ENCODE measurements at places on chromosomes 4 and X. TPM values are rescaled to one million over a fixed set of nuclear protein-coding genes. Genes with fewer than 3 reads are reported as not detected.

- H3K4me3 ChIP-seq: no peak overlapping the region
- H3K4me1 ChIP-seq: no peaks in the 10 kb centered on the region
- DNase-seq: peak; percentile 41
- H3K27me3 ChIP-seq: no peaks in the 10 kb centered on the region
- H3K36me3 ChIP-seq: no peaks in the 10 kb centered on the region
Observed at GRCh38 chr4:155529272-155529671, 137.4 kb upstream of the GUCY1A1 start.

DNA sequence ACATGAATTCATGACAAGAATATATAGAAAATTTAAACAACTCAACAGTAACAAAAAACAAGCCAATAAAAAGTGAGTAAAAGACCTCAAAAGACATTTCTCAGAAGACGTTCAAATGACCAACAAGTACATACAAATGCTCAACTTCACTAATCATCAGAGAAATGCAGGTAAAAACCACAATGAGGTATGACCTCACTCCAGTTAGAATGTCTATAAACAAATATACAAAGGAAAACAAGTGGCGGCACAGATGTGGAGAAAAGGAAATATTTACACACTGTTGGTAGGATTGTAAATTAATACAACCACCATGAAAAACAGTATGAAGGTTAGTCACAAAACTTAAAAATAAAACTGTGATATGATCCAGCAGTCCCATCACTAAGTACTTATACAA lies 1033.1 kb downstream of the RAPGEF2 start:
- no peak overlapping the region for H3K4me3 ChIP-seq
- H3K36me3 ChIP-seq: no peaks in the 10 kb centered on the region
- H3K27ac ChIP-seq: no peak overlapping the region
- no peaks in the 10 kb centered on the region for H3K4me1 ChIP-seq
- DNase-seq: no peak

- no peak overlapping the region for H3K27ac ChIP-seq
- no peak overlapping the region for H3K4me3 ChIP-seq
- peak; percentile 71 for DNase-seq
- H3K36me3 ChIP-seq: no peaks in the 10 kb centered on the region
- no peaks in the 10 kb centered on the region for H3K4me1 ChIP-seq
- no peaks in the 10 kb centered on the region for H3K27me3 ChIP-seq
Observed at GRCh38 chr4:1809754-1810502, 16.8 kb downstream of the FGFR3 start.

GRCh38 chrX:150365051-150365989 lies 2.2 kb downstream of the MAMLD1 start:
- peak; percentile 77 for DNase-seq
- H3K4me1 ChIP-seq: no peaks in the 10 kb centered on the region
- H3K4me3 ChIP-seq: peak overlapping the region; percentile 89
- peak overlapping the region; percentile 90 for H3K27ac ChIP-seq
- H3K27me3 ChIP-seq: no peaks in the 10 kb centered on the region

GRCh38 chr4:156571146-156571545 lies 400.5 kb downstream of the PDGFC start:
- peaks cover 8% of the 10 kb centered on the region for H3K4me1 ChIP-seq
- no peaks in the 10 kb centered on the region for H3K36me3 ChIP-seq
- no peak overlapping the region for H3K27ac ChIP-seq
- H3K27me3 ChIP-seq: no peaks in the 10 kb centered on the region
- no peak for DNase-seq

DNA sequence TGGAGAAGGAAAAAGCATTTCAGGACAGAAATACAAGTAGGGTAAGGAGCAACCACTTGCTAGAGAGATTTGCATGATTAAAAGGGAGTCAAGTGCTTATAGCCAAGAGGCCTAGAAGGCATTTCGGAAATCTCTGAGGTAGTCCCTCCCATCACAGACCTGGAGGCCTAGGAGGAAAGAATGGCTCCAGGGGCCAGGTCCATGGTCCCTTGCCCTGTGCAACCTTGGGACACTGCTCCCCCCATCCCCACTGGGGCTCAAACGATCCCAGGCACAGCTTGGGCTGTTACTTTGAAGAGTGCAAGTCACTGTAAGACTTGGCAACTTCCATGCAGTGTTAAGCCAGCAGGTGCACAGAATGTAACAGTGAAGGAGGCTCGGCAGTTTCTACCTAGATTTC lies 51.2 kb upstream of the FBXW7 start:
- no peaks in the 10 kb centered on the region for H3K36me3 ChIP-seq
- DNase-seq: no peak
- H3K4me3 ChIP-seq: no peak overlapping the region

- peak overlapping the region; percentile 86 for H3K4me3 ChIP-seq
- no peaks in the 10 kb centered on the region for H3K36me3 ChIP-seq
- no peaks in the 10 kb centered on the region for H3K27me3 ChIP-seq
- H3K27ac ChIP-seq: peak overlapping the region; percentile 77
- peak; percentile 28 for DNase-seq
- H3K4me1 ChIP-seq: peaks cover 21% of the 10 kb centered on the region
Observed at GRCh38 chrX:71181558-71181909, 36.9 kb downstream of the NLGN3 start.

DNA sequence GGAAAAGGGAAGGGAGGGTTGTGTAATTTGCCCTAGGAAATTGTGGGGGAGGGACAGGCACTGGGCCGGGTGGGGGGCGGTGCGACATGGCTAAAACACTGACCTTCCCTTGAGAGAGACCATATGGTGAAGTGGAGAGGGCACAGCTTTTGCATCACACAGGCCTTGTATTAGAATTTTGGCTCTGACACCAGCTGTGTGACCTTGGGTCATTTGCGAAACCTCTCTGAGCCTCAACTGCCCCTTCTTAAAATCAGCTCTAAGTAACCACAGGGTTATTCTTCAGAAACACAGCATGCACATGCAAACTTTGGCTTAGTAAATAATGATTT lies 25.8 kb downstream of the PDGFRA start:
- no peak for DNase-seq
- H3K36me3 ChIP-seq: peaks cover 13% of the 10 kb centered on the region
- peak overlapping the region; percentile 76 for H3K27ac ChIP-seq

DNA sequence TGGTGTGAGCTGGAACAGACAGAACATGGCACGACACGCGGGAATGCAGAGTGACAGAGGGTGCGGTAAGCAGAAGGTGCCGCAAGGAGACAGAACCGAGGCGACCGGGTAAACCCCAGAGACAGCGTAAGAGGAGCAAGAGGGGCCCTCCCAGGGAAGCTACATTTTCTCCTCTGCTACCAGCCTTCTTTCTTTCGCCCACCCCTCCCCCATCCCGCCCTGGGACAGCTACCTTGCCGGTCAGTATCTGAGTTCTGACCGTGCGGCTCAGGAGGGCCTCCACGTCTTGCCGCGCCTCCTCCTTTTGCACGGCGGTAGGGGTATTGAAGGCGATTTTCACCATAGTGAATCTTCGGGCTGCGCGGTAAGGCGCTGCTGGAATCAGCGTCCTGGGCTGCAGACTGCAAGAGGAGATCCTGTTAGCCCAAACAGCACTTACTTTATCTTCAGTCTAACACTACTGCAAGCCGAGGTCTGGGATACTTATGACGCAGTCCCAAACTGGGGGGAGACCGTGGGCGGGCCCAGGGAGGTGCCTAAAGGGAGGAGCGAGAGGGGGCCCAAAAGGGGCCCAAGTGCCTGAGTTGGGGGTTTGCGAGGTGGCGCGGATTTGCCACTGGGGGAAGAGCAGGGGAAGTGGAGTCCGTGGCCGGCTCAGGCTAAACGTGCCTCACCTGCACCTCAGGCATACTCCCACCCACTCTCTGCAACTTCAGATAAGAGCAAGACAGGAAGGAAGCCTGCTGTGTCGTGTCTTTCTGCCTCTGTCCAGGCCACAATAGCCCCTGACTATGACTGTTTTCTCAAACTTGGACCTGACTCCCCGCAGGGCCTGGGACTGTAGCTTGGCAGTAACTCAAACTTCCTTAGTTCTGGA lies at the start of gene ITM2A:
TSS of gene ITM2A (minus strand) at position 462 of the 877 bp plus-strand sequence. CDS start at position 343, 119 bp downstream.
- H3K4me1 ChIP-seq: no peaks in the 10 kb centered on the region
- H3K36me3 ChIP-seq: no peaks in the 10 kb centered on the region
- H3K27me3 ChIP-seq: no peaks in the 10 kb centered on the region
- no peak within 1 kb of the TSS for H3K4me3 ChIP-seq
- H3K27ac ChIP-seq: no peak within 1 kb of the TSS

DNA sequence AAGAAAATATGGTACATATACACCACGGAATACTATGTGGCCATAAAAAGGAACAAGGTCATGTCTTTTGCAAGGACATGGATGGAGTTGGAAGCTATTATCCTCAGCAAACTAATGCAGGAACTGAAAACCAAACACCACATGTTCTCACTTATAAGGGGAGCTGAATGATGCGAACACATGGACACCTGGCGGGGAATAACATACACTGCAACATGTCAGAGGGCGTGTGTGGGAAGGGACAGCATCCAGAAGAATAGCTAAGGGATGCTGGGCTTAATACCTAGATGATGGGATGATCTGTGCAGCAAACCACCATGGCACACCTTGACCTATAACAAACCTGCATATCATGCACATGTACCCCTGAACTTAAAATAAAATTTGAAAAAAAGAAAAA lies 19.5 kb upstream of the CNKSR2 start:
- no peak overlapping the region for H3K27ac ChIP-seq
- DNase-seq: peak; percentile 8
- H3K4me3 ChIP-seq: no peak overlapping the region

- no peaks in the 10 kb centered on the region for H3K36me3 ChIP-seq
- H3K4me3 ChIP-seq: no peak overlapping the region
- DNase-seq: no peak
- H3K27me3 ChIP-seq: no peaks in the 10 kb centered on the region
Observed at GRCh38 chr4:36477861-36478260, 196.4 kb downstream of the DTHD1 start.

- no peaks in the 10 kb centered on the region for H3K27me3 ChIP-seq
- no peaks in the 10 kb centered on the region for H3K36me3 ChIP-seq
- no peak for DNase-seq
- H3K27ac ChIP-seq: no peak overlapping the region
Observed at GRCh38 chrX:79147477-79147876, 3.0 kb downstream of the GPR174 start.

DNA sequence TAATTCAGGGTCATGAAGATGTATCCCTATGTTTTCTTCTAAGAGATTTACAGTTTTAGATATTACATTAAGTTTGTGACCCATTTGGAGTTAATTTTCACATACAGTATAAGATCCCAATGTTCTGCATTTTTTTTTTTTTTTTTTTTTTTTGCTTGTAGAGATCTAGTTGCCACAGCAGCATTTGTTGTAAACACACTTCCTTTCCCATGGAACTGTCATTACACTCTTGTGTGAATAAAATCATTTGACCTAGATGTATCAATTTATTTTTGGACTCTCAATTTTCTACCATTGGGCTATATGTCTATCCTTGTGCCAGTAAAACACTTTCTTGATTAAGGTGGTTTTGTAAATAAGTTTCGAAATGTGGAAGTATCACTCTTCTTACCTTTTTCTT lies 1107.2 kb downstream of the TECRL start:
- no peaks in the 10 kb centered on the region for H3K36me3 ChIP-seq
- DNase-seq: no peak
- H3K4me3 ChIP-seq: no peak overlapping the region
- H3K4me1 ChIP-seq: no peaks in the 10 kb centered on the region
- H3K27me3 ChIP-seq: no peaks in the 10 kb centered on the region
- H3K27ac ChIP-seq: no peak overlapping the region

- H3K4me1 ChIP-seq: no peaks in the 10 kb centered on the region
- peaks cover 16% of the 10 kb centered on the region for H3K27me3 ChIP-seq
- H3K36me3 ChIP-seq: no peaks in the 10 kb centered on the region
- DNase-seq: no peak
- H3K4me3 ChIP-seq: no peak overlapping the region
Observed at GRCh38 chr4:182827954-182828353, 89.2 kb downstream of the DCTD start.

GRCh38 chr4:102842367-102842766 lies 15.0 kb upstream of the UBE2D3 start:
- no peak for DNase-seq
- H3K36me3 ChIP-seq: no peaks in the 10 kb centered on the region
- no peak overlapping the region for H3K27ac ChIP-seq
- H3K4me1 ChIP-seq: peaks cover 8% of the 10 kb centered on the region
- H3K27me3 ChIP-seq: no peaks in the 10 kb centered on the region

DNA sequence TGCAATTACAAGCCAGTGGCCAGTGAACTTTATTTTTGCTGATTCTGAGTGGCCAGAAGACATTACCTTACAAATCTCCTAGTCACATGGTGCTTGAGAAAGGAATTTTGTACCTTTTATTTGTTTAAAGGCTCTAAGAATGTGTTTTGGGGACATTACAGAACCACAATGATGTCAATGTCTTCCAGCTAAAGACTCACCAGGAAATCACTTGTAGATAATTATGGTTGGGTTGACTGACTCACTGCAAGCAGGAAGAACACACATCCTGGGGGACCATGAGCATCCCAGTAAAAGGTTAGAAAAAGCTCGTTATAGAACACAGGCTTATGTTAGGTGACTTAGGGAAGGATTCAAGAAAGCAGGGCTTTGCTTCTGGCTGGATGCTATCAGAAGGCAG lies 119.4 kb upstream of the FAM9B start:
- peak; percentile 66 for DNase-seq
- H3K4me1 ChIP-seq: peaks cover 27% of the 10 kb centered on the region
- H3K36me3 ChIP-seq: no peaks in the 10 kb centered on the region

GRCh38 chrX:110245011-110245410 lies 72.9 kb downstream of the AMMECR1 start:
- no peak overlapping the region for H3K4me3 ChIP-seq
- peaks cover 8% of the 10 kb centered on the region for H3K4me1 ChIP-seq
- DNase-seq: peak; percentile 39
- H3K27ac ChIP-seq: no peak overlapping the region
- no peaks in the 10 kb centered on the region for H3K27me3 ChIP-seq
- no peaks in the 10 kb centered on the region for H3K36me3 ChIP-seq

- 0 out of 2 replicates have a peak, but pooled peaks cover 7% of the 10 kb centered on the region for H3K4me1 ChIP-seq
- DNase-seq: peak; percentile 29
- H3K36me3 ChIP-seq: peaks cover 41% of the 10 kb centered on the region
Observed at GRCh38 chr4:151129796-151130195, 30.4 kb downstream of the RPS3A start.

- no peak overlapping the region for H3K4me3 ChIP-seq
- no peak overlapping the region for H3K27ac ChIP-seq
- peaks cover 19% of the 10 kb centered on the region for H3K27me3 ChIP-seq
- no peak for DNase-seq
- H3K4me1 ChIP-seq: no peaks in the 10 kb centered on the region
Observed at GRCh38 chr4:182139491-182139890, 103.7 kb upstream of the TENM3 start.

GRCh38 chrX:39724544-39724943 lies 373.2 kb downstream of the BCOR start:
- no peak overlapping the region for H3K4me3 ChIP-seq
- peaks cover 41% of the 10 kb centered on the region for H3K4me1 ChIP-seq
- no peaks in the 10 kb centered on the region for H3K36me3 ChIP-seq
- DNase-seq: no peak
- H3K27me3 ChIP-seq: no peaks in the 10 kb centered on the region
- no peak overlapping the region for H3K27ac ChIP-seq

The SLC2A9 gene
- total RNA-seq: 0.25 TPM

The RADX gene
- total RNA-seq: 2.1 TPM

The MPC1L gene
- total RNA-seq: not detected

The PPP4R3C gene
- total RNA-seq: not detected

The CPLX1 gene
- total RNA-seq: not detected

The RIBC1 gene
- total RNA-seq: 0.32 TPM

The FAM9B gene
- not detected for total RNA-seq

The SMIM10 gene
- total RNA-seq: 3.8 TPM

Data from GM23248 (cell line).